ENCODE measurements at places on chromosomes 7 and 10.

GRCh38 chr7:54581511-54581910 is 39.3 kb downstream of the VSTM2A start:
- DNase-seq: no peak

DNA sequence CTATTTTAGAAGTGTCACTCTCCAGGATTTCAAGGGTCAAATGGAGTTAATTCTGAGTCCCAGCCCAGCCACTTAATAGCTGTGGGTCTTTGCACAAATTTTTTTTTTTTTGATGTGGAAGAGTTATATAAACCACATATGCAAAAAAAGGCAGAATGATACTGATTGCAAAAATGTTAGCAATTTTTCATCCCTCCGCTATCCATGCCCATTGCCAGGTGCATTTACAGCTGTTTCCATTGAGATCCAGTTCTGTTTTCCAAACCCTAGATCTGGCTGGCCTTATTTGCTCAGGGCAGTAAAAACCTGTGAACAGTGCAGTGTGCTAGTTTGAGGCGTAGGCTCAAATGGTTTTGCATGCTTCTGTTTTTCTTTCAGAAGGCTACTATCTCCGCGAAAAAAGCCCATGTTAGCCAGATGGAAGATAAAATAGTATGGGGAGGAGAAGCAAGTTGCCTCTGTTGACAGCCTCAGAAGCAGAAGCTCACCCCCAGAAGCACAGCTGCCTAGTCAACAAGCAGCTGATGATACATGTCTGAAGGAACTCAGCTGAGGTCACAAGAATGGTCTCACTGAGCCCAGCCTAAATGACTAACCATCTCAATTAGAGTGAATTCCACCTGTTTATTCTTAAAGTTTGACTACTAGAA is 997 bp upstream of the ZNF138 start:
- DNase-seq: no peak

- no peak for DNase-seq
Observed at GRCh38 chr7:25731068-25731845, 420.7 kb upstream of the NFE2L3 start.

- peak; percentile 49 for DNase-seq
Observed at GRCh38 chr7:92836489-92836999, at the start of gene CDK6. CDK6 (minus strand) TSS chr7:92836573; CDS start chr7:92833323, 3,250 bp downstream.

DNA sequence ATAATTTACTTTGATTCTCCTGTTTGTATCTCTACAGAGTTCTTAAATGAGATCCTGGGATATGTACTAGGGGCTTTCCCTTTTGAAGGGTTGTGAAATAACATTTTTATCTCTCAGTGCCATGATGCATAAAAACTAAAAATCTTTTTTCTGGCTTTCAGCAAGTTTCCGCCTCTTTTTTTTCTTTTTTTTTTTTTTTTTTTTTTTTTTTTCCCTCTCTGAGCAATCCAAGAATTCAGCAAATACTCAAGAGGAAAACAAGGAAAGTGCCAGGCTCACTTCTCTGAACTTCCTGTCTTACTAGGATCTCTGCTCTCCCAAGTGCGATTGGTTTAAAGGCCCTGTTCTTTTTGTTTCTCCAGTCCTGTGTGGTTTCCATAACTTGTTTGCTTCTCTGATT is 79.9 kb downstream of the HYCC1 start:
- no peak for DNase-seq

GRCh38 chr7:48429117-48429516 is 257.9 kb downstream of the ABCA13 start:
- no peak for DNase-seq

DNA sequence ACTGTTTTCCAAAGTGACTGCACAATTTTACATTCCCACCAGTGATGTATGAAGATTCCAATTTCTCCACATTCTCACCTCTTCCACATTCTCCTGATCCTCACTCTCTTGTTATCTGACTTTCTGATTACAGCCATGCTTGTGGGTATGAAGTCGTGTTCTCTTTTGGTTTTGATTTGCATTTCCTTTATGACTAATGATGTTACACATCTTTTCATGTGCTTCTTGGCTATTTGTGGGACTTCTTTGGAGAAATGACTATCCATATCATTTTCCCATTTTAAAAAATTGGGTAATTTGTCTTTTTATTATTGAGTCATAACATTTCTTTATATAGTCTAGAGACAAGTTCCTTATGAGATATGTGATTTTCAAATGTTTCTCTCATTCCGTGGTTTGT is 10.5 kb upstream of the GIMAP8 start:
- no peak for DNase-seq

DNA sequence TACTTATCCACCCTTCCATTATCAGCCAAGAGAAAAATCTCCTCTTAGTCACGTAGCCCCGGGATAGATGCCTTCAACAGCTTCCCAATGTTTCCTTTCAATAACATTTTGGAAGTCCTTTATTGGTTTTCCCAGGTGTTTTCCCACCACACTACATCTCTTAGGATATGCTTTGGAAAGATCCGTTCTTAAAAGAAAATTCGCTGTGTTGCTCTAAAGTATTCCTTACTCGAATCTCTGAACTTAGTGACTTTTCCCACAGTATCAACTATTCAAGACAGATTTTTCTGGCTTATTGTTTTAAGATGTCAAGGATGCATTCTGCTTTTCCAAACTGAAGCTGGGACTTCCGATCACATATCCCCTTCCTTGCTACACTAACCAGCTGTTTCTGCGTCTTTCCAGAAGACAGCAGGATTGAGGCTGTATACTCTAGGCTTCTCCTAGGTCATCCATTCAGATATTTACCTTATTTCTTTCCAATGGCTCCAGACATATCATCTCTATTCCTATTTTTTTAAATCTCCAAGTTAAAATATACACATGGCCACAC is 36.5 kb upstream of the SVIL start:
- DNase-seq: no peak

DNA sequence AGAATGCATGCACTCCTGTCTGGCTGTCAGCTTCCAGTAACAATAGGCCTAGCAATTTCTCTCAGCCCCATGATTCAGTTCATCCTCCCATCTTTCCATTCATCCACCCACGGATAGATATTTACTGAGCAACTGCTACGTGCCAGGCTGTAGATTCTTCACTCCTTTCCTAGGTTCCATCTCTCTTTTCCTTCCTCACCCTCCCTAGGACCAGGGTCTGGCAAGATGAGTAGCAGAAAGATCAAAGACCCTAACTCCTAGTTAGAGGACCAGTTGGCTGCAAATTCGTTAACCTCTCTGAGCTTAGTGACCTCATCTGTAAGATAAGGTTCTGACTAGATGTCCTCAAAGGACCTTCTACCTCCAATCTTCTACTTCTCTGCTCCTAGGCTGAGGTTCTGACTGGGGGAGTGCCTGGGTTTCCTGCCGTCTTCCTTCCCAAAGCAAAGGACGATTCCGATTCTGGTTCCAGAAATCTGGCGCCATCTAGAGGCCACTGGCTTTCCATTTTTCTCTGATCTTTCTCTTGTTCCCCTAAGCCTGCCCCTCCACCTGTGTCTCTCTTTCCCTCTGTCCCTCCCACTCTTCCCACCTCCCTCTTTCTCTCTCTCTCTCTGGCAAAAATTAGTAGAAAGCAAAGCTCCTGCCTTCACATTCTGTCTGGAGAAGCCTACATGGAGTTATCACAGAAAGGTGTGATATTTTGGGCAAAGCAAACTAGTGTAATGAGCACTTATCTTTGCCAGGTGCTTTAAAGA is 26.2 kb downstream of the TBATA start:
- no peak for DNase-seq
